ENCODE measurements at places on chromosomes 6 and 20.

GRCh38 chr6:31464252-31465184, 33.4 kb upstream of the MICB start:
- DNase-seq: no peak

- DNase-seq: no peak
Observed at GRCh38 chr20:14948416-14948815, 611.0 kb upstream of the FLRT3 start.

DNA sequence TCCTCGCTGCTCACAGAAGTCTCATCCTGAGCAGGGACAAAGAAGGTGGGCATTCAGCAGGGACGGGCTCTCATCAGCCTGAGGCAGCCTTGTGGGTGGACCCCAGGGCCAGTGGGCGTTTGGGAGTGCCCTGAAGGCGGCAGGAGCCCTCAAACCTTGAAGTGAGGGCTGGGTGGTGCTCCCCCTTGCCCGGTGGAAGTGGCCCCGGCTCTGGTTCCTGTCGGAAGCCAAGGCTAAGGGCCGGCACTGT, 110.5 kb downstream of the NOL4L start:
- DNase-seq: no peak

- DNase-seq: no peak
Observed at GRCh38 chr20:21534886-21535285, 21.0 kb upstream of the NKX2-2 start.

DNA sequence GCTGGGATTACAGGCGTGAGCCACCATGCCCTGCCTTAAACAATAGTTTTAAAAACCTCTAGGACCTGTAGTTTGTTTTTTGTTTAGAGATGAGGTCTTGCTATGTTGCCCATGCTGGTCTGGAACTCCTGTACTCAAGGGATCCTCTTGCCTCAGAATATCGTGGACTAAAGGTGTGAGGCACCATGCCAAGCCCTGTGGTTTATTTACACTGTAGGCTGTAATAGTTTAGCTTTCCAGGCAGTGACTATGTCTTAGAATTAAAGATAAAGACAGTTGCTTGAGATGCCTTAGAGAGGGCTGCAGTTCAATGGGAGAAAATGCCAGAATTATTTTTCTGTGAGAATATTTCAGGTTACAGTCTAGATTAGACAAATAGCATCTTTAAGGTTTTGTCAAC, 72.9 kb downstream of the SGK1 start:
- DNase-seq: no peak

- DNase-seq: no peak
Observed at GRCh38 chr20:52675375-52675774, 296.8 kb upstream of the TSHZ2 start.

- no peak for DNase-seq
Observed at GRCh38 chr20:51696304-51697071, 71.7 kb downstream of the ATP9A start.

DNA sequence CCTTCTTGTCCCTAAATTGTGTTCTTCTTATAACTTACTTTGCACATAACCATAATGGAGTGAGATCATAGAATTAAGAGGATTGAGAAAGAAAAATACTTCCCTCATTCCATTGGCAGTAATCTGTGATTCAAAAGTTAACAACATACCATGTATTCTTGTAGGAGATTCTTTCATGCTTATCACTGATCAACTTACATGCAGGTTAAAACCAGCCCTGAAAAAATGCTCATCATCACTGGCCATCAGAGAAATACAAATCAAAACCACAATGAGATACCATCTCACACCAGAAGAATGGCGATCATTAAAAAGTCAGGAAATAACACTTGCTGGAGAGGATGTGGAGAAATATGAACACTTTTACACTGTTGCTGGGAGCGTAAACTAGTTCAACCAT, 36.5 kb upstream of the GFRAL start:
- no peak for DNase-seq

DNA sequence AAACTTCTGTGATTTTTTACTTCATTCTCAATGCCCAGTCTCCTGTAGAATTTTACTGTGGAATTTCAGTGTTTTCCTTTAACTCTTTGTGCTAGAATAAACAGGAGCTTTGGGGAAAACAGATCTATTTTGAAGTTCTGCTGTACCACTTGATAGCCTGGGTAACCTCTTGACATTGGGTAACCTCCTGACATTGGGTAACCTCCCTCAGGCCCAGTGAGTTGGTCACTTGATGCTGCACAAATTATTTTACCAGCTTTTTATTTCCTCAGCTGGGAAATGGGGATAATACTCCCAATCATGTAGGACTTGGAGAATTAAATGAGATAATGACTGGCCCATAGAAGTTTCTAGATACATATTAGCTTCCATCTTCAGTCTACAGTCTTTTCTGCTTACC, 137.3 kb upstream of the TOP1 start:
- no peak for DNase-seq

DNA sequence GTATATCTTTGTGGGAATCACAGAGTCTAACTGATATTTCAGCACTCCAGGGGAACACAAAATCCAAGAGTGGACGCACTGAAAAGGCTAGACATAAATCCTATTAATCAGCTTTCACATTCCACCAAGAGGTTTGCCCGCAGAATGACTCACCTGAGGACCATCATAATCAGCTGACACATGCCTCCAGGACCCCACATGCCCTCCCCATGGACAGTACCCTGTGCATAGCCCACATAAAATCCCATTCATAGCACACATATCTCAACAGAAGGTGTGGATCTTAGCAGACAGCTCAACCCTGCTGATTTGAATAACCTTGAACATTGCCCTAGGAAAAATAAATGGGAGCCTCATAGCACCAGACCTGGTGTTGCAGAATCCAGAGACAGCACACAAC, 246.8 kb upstream of the TENT5A start:
- no peak for DNase-seq

GRCh38 chr6:142568857-142569597, 267.2 kb downstream of the ADGRG6 start:
- no peak for DNase-seq

- no peak for DNase-seq
Observed at GRCh38 chr6:6007366-6008088, 802 bp upstream of the NRN1 start.

DNA sequence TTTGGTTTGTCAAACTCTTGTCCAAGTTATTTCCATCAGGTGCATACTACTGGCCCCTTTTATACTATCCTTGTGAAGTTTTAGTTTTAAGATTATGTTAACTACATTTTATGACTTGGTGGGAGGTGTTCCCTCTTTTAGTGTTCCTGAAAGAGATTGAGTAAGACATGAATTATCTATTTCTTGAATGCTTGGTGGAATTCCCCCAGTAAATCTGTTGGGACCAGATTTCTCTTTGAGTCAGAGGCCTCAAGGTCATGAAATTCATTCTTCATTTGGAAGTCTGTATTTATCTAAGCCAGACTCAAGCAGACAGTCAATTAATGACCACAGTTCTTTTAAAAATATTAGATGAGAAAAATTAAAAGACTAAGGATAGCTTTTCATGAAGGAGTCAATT, 81.3 kb downstream of the MOXD1 start:
- DNase-seq: no peak

GRCh38 chr20:51745804-51746203, 22.4 kb downstream of the ATP9A start:
- no peak for DNase-seq

GRCh38 chr20:38973645-38974044, 11.5 kb downstream of the DHX35 start:
- no peak for DNase-seq

DNA sequence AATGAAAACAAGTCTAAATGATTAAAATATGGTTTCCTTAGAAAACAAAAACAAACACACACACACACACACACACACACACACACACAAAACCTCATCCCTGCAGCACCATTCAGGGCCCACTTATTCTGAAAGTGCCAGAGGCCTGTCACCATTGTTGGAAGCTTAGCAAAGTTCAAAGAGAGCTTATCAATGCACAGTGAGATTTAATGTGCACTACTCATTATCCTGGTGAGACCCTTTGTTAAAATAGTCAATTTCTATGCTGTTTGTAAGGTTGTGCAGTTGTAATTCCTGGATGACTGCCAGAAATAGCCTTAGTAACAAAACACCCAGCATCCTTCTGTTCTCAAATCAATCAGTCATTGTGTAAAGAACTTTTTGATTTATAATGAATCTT, 482.9 kb downstream of the GRIK2 start:
- DNase-seq: no peak

GRCh38 chr20:22617160-22617559, 32.8 kb upstream of the FOXA2 start:
- no peak for DNase-seq

DNA sequence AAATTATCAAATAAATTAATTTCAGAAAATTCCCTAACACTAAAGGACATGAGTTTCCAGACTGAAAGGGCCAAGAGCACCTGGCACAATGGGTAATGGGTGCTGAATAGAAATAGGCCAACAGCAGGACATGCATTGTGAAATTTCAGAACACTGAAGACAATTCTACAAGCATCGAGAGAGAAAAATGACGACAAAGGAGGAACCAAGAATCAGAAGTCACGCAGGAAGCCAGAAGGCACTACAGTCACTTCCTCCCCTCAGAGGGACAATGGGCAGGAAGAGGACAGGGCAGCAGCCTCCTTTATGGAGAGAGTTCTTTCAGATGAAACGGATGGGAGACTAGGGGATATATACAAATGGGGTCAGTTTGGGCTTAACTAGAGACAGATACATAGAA, 29.6 kb downstream of the PCNA start:
- DNase-seq: no peak

Measured in nucleus accumbens (tissue), 56 donors.